ENCODE measurements at places on chromosomes 12 and 14. TPM values are rescaled to one million over a fixed set of nuclear protein-coding genes. Genes with fewer than 3 reads are reported as not detected.

The ATG101 gene
- total RNA-seq = 59.6 TPM

The KRT2 gene
- total RNA-seq = not detected

The TRPV4 gene
- total RNA-seq = 5.3 TPM

The LHX5 gene
- total RNA-seq = 0.35 TPM

The PLEKHD1 gene
- 0.10 TPM for total RNA-seq
